NCI-H2171 (cell line): ENCODE measurements at places on chromosomes 4 and X.

GRCh38 chr4:77449171-77449570 is 156.4 kb upstream of the CXCL13 start:
- no peak for DNase-seq

- DNase-seq = peak; percentile 65
Observed at GRCh38 chrX:23667239-23668177, at the start of gene PRDX4. Gene PRDX4 (plus strand): TSS chrX:23667493. CDS start chrX:23667571, 78 bp downstream.

- DNase-seq = no peak
Observed at GRCh38 chr4:38805530-38806145, 1.0 kb upstream of the TLR1 start.

DNA sequence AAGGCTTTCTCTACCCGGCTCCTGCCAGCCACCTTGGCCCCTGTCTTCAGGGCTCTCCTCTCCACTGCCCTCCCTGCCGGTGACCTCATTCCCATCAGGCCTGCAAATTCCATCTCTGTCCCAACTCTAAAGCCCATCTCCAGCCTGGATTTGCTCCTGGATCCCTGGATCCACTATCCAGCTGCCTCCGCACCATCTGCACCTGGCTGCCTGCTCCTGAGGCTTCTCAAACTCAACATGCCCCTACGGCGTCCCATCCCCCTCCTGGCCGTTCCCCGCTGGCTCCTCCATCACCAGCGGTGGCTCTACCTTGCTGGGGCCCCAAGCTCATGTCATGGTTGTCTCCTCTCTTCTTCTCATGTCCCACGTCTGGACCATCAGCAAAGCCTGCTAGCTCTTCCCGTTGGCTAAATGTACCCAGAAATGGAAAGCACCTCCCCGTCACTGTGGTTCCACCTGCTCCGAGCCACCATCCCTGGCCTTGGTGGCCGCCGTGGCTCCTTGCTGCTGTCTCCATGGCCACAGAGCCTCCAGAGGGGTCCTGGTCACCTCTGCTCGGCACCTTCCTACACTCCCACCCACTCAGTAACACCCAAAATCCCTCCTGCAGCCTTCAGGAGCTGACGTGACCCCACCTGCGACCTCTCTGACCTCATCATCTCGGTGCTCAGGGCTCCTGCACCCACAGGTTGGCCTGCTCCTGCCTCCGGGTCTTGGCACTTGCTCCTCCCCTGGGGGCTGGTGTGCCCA is 58.5 kb downstream of the ADRA2C start:
- no peak for DNase-seq

GRCh38 chr4:3344596-3344995 is 51.8 kb downstream of the RGS12 start:
- no peak for DNase-seq

DNA sequence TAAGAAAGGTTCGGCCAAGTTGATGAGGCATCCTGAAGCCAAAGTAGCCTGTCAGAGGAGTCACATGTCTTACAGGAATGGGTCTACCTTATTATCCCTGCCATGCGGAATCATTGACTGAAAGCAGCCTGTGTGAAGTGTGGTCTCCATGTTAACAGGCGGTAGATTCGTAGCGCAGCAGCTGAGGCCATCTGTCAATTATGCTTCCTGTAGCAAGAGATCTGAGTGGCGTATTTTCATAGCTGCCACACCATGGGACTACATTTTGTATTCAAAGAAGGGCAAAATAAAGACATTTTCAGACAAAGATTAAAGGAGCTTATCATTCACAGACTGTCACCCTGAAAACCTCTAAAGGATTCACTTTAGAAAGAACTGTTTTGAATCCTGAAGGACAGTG is 11.2 kb upstream of the MED14 start:
- DNase-seq = peak; percentile 39

DNA sequence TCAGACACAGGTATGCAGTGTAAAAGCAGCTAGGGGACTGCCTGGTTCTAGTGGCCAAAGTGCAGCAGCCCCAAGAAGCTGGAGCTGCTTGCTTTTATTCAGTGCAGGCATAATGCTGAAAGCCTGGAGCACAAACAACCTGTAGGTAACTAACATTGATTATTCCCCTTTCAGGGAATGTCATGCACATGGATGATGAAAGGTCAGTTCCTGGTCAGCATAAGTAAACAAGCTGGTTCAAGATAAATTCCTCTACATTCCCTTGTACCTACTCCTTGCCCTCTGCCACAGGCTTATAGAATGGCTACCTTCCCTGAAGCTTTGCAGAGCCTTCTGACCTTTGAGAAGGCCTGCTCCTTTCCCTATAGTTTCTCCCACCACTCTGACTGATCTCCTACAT is 1318.5 kb upstream of the ADGRL3 start:
- no peak for DNase-seq

GRCh38 chr4:40328383-40328782 is 6.8 kb upstream of the CHRNA9 start:
- no peak for DNase-seq

DNA sequence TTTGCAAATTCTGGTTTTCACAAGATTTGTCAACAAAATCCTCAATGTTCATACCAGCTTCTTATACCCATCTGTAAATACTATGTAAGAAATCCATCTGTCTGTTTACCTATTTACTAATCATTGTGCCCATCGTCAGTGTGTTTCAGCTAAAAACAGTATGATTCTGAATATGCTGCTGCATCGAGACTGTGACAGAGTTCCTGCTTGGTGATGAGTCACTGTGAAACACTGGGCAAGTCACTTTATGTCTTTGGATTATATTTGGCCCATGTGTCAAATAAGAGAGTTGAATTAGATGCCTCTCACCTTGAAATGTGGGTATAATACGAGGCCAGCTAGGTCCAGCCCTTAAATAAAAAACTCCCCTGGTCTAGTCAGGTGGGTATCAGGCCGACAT is 79.3 kb downstream of the CBLL2 start:
- DNase-seq = no peak

- DNase-seq = no peak
Observed at GRCh38 chr4:21949073-21949457, 493 bp upstream of the KCNIP4 start.

DNA sequence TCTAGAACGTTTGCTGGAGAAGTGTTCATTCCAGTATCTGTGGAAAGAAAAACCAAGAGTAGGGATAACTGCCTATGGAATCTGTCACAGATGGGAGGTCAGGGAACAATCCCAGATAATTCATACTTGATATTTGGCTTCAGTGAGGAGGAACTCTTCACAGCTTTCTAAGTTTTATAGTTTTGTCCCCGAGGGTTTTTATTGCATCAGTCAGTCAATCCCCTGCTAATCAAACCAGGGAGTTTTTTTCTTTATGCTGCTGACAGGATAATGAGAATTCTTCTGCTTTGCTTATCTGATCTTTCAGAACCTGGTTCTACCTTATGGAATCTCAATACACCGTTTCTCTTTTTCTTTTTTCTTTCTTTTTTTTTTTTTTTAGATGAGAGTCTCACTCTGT is 633 bp upstream of the TRIML2 start:
- DNase-seq = no peak

DNA sequence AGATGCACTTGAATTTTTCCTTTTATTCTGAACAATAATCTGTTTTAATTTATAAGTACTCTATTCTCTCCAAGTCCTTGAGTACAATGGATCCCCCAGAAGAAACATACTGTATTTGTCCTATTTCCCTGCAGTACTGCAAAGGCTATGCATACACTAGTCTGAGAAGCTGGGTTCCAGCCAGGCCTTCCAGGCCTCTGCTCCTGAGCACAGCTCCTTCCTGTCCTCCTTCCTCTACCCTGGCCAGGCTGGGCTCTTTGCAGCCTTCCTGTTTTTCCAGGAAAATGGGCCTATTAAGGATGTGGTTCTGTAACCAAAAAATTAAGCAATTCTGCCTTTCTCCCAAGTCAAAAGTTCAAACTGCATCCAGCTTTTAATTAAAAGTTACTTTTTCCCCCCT is 68.0 kb upstream of the STIM2 start:
- no peak for DNase-seq

- no peak for DNase-seq
Observed at GRCh38 chr4:898869-899555, 33.1 kb downstream of the GAK start.

GRCh38 chr4:85298037-85298436 is 176.9 kb upstream of the ARHGAP24 start:
- DNase-seq = no peak

GRCh38 chrX:65196758-65197360 is 220.6 kb upstream of the ZC4H2 start:
- no peak for DNase-seq
